T-helper 2 cell treated with Interferon-gamma antibody and Interleukin-4, amounts not matched to agents 5 μg/mL and 100 μg/mL, for 36 hours (primary cell): ENCODE measurements at places on chromosomes 1 and 21.

GRCh38 chr21:36459098-36459497 lies 20.8 kb downstream of the CLDN14 start:
- no peak for DNase-seq

GRCh38 chr1:10444795-10445397 lies 4.9 kb upstream of the CORT start:
- no peak for DNase-seq

DNA sequence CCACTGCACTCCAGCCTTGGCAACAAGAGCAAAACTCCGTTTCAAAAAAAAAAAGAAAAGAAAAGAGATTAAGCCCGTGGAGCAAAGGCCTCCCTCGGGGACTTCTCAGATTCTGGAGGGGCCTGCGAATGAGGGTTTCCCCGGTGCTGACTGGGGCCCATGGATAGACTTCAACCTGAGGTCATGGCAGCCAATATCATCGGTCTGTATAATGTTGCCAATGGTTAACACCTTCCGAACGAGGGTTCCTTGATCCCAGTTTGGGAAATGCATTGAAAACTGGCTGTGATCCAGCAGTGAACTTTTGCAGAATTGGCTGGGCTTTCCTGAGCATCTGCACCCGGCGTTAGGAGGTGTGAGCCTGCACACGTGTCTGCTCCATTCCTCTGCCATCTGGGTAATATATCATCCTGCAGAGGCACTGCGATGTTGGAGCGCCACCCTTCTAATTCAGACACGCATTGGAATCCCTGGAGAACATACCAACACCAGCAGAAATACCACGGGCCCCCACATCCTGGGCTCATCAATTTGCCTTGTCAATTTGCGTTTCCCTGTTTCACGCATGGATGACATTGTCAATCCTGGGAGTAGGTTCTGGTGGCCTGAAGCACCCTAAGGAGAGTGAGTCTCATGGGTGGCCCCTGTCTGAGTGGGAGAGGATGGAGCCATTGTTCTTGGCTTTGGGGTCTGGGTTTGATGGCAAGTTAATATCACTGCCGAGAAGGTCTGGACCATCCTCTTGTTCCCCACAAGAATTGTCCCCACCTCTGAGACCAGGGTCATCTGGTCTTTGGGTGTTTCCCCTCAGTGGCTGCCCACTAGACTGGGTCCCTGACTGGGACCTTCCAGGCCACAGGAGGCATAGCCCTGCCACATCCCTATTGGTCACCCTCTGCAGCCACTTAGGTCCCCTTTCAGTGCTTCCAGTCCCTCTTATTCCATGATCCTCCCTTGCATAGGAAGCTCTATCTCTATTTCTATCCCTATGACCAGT lies 441.0 kb downstream of the PTPRU start:
- DNase-seq = no peak

GRCh38 chr1:116586741-116587143 lies 15.9 kb upstream of the CD58 start:
- no peak for DNase-seq

GRCh38 chr21:26120828-26121227 lies 49.7 kb downstream of the APP start:
- DNase-seq = no peak

- DNase-seq = no peak
Observed at GRCh38 chr1:162028726-162029125, 5.1 kb upstream of the OLFML2B start.

DNA sequence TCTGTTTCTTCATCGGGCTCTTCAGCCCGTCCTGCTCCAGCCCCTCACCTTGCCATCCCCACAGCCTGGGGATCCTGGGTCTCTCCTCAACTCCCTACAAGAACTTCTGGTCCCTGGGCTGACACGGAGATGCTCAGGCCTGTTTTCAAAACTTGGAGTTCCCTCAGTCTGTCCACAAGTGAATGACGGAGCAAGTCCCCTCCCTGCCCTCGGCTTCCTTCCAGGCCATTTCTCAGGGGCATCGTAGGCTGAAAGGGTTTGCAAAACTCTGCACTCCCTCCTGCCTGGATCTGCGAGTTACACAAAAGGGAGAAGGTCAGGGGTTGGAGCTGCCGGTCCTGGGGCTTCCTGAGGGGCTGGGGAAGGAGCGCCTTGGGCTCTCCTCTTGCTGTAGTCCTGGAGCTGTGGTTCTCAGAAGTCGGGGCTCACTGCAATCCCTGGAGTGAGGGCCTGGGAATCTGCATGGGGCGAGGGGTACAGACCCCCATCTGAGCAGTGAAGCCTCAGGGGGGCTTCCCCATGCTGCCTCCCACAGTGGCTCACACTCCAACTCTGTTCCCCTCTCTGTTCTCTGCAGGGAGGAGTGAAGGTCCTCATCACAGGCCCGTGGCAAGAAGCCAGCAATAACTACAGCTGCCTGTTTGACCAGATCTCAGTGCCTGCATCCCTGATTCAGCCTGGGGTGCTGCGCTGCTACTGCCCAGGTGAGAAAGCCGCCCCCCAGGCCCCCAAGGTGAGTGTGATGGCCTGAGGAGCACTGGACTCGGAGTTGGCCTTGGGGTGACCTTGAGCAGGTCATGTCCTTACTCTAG lies 100.6 kb upstream of the VAMP3 start:
- DNase-seq = no peak

DNA sequence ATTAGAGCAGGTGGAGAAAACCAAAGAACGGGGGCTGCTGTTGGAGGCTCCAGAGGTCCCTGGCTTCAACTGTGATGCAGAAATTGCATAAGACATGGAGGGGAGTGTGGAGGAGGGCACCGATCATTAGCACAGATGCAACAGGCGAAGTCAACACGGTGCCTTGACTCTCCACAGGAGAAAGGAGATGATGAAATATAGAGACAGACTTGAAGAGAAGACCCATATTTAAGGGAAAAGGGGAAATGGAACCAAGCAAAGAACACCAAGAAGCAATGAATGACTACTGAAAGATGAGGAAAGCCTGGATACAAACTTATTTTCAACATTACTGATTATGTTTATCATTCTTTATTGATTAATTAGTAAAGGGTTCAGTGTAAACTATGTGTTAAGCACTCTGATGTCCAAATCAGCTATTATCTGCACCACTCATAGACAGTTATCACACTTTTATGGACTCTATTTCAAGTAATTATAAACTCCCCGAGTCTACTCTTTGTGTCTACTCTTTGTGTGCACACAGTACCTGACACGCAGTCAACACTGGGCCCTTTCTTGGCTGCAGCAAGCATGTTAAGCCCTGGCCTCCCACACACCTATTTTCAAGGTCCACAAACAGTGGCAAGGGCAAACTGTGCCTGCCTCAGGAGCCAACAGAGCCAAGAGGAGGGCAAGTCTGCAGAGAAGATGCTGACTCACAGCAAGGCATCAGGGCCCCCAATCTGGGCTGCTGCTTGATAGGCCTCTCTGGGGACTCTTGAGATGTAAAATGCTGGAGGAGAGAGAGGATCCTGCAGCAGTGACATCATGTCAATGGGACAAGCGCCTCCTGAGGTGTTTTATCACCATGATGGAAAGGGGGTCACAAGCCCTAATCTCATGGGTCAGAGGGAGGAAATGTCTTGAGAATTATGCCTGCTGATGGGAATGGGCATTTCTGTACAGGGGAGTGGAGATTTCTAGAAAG lies 17.6 kb downstream of the PCNX2 start:
- DNase-seq = no peak

- no peak for DNase-seq
Observed at GRCh38 chr1:186575348-186575747, 104.9 kb downstream of the PTGS2 start.

GRCh38 chr1:92482665-92483609 lies 3.8 kb downstream of the GFI1 start:
- no peak for DNase-seq

DNA sequence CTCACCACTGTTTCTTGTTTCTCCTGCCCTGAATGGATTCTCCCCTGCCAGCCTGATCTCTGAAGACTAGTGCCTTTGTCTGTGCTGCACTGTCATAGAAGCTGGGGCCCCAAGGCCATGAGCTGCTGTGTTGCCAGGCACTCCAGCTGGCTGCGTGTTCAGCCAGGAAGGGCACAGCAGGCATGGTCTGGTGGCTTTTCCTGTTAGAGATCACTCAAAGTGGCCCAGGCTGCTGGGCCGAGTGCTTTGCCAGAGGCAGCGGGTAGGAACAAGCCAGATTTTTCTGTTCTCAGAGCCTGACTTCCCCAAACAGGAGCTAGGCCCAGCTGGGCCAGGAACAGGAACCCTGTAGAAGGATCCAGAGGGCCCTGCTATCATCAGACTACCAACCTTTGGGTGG lies 5.2 kb downstream of the ADPRS start:
- DNase-seq = no peak

- DNase-seq = no peak
Observed at GRCh38 chr1:63923302-63923701, 149.5 kb downstream of the ROR1 start.

DNA sequence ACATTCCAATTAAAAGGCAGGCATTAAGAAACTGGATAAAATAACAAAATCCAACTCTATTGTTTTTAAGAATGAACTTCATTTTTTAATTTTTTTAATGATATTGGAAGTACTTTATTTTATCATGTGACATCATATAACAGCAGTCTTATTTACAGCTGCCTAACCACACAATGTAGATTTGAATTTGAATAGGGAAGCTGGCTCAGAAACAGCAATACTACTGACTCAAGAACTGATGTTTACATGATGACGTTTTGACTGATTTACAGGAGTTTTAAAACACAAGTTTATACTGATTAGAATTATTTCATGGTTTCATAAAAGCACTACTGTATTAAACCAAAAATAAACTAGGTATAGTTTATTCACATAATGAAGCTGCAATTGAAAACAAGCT lies 348.7 kb upstream of the NR5A2 start:
- DNase-seq = no peak

- no peak for DNase-seq
Observed at GRCh38 chr1:6416295-6416656, 3.4 kb downstream of the HES2 start.

- no peak for DNase-seq
Observed at GRCh38 chr1:243672539-243673074, 177.4 kb downstream of the AKT3 start.

- no peak for DNase-seq
Observed at GRCh38 chr1:101136271-101136670, 100.5 kb upstream of the S1PR1 start.

DNA sequence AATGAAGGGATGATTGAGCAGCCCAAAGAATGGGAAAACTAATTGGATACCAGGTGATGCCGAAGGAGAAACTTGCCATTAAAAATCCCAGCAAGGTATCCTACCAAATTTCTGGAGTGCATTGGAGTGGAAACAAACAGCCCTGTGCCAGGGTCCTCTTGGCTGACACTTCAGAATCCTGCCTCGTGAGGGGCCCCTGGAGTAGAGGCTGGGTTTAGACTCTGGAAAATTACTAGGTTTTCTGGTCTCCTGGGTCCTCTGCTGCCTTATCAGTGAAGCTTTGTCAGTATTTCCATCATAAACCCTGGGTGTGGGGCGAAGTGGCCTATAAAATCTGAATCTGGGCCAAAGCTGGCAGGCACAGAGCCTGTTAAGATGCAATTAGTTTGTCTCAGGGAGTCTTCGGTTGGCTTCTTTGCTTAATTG lies 289.2 kb upstream of the USP24 start:
- DNase-seq = no peak

DNA sequence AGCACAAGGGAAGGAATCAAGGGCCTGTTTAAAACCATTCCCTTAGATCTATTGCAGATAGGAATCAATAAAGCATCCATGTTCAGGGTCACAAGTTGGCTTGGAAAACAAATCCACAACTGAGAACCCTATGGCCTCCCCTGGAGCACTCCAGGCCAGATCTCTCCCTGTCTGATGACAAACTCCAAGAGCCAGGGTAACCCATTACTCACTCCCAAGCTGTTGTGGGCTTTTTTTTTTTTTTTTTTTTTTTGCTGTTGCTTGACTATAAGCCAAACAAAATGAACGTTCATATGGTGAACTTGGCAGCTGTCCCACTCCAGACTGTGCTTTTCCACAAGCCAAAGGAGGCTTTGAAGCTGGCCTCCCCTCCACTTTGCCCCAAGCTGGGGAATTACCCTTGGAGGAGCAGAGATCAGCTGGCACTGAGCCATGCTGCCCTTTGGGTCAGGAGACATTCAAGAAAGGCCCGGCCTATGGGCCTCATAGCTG lies 35.7 kb upstream of the VAV3 start:
- no peak for DNase-seq

- no peak for DNase-seq
Observed at GRCh38 chr1:19733615-19734014, 66.1 kb downstream of the TMCO4 start.

DNA sequence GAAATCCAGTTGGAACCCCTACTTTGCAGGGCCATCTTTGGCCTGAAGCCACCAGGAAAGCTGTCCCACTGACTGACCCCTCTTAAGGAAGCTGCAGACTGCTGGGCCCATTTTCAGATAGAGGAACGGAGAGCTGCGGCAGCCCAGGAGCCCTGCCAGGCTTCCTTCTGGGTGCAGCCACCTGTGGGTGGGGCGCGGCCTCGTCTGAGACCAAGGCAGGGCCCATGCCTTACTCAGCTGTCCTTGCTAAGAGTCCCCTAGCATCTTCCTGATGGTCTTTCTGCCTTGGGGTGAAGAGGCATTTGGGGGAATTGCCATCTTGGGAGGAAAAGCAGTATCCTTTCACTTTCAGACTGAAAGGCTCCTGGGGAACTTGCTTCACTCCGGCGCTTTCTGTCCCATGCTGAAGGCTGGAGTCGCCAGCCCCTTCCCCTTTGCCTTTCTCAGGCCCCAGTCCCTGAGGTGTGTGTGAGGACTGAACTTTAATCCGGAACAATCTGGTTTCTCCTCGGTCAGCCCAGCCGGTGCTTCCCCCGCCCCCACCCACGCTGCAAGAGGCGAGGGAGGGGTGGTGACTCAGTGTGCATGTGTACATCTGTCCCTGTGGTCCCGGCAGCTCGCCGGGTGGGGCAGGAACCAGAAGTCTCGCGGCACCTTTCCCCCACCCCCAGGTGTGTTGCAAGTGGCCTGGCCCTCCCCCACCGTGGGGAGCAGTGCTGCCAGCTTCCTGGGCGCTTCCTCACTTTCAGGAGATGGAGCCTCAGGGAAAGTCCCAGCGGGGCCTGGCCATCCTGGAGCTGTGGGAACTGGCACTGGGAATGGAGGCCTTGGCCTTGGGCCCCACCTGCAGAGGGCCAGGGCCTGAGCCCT lies 5.1 kb downstream of the ZC3H12A start:
- DNase-seq = peak; percentile 91

- no peak for DNase-seq
Observed at GRCh38 chr1:16202281-16203210, 9.9 kb downstream of the ARHGEF19 start.

GRCh38 chr1:27593678-27594563 lies 10.0 kb downstream of the AHDC1 start:
- DNase-seq = no peak

GRCh38 chr21:38289705-38290485 lies 33.1 kb downstream of the KCNJ15 start:
- no peak for DNase-seq

- DNase-seq = no peak
Observed at GRCh38 chr1:231879296-231879695, 252.7 kb downstream of the DISC1 start.

DNA sequence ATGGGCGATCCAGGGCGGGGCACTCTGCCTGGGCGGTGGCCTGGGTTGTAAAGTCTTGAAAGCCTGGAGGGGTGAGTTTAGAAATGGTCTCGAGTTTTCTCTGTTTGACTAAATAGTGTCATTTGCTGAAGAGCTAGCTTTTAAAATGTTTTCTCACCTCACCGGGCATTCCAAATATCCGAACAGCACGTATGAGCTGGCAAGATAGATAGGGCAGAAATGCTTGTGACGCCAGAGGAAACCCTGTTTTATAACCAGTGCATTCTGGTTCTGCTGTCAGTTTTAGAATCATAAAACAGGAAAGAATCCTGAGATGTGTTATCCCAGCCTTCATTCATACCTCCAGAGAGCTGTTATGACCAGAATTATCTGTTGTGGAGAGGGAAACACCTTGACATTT lies 725 bp downstream of the RTCA start:
- peak; percentile 17 for DNase-seq
